ENCODE measurements at places on chromosomes 2 and 18.

DNA sequence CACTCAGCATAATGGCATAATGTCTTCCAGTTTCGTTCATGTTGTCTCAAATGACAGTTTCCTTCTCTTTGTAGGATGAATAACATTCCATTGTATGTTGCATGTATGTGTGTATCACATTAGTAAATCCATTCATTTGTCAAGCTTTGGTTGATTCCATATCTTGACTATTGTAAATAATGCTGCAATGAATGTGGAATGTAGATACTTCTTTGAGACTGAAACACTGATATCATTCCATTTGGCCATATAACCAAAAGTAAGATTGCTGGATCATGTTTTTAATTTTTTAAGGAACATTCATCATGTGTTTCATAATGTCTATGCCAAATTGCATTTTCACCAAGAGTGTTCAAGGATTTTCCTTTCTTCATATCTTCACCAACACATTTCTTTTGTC, 1711.4 kb upstream of the PIK3C3 start:
- no peak for DNase-seq

DNA sequence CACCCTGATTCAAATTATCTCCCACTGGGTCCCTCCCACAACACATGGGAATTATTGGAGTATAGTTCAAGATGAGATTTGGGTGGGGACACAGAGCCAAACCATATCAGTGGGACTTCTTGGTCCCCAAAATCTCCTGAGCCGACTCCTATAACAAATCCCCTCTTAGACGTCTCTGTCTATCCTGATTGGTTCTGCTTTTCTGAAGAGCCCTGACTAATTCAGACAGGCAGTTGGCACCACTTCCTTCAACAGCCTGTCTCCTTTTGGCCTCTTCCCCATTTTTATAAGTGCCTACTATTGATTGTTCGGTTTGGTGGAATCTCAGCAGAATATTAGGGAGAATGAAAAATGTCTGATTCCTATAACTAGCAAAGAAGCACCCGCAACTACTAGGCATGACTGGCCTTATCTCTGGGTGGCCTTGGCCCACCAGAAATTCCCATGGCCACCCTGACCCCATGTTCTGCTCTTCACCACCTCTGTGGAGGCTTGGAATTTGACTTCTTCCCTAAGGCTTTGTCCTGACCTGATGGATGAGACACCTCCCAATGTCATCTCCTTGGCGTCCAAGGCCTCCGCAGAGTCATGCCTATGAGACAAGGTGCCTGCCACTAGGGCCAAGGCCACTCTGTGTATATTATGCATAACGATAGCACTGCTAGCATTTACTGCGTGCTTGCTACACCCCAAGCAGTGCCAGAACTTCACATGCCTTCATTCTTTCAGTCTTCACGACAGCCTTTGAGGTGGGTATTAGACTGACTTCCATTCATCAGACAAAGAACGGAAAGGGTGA, 218.9 kb upstream of the COPS8 start:
- no peak for DNase-seq

GRCh38 chr2:68746408-68746807, 11.8 kb downstream of the ARHGAP25 start:
- peak; percentile 1 for DNase-seq

DNA sequence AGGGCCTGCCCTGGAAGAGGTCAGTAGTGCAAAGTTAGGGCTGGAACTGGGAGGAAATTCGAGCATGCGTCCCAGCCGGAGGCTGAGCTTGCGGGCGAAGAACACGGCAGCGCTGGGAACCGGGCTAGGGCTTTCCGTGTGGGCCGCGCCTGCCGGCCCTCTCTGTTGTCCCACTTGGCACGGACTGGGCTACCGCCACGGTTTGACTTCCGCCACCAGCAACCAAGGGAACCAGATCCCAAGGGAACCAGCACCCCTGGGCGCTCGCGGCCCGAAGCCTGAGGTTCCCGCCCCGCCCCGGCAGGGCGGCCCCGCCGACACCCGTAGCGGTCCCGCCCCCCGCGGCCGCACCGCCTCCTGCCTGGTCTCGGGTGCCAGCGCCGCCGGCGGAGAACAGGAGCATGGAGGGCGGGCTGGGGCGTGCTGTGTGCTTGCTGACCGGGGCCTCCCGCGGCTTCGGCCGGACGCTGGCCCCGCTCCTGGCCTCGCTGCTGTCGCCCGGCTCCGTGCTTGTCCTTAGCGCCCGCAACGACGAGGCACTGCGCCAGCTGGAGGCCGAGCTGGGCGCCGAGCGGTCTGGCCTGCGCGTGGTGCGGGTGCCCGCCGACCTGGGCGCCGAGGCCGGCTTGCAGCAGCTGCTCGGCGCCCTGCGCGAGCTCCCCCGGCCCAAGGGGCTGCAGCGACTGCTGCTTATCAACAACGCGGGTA, at the start of gene SPR:
Gene SPR (plus strand): TSS at position 377 of the 708 bp plus-strand sequence. CDS start 25 bp downstream, at position 402.
- peak; percentile 79 for DNase-seq

DNA sequence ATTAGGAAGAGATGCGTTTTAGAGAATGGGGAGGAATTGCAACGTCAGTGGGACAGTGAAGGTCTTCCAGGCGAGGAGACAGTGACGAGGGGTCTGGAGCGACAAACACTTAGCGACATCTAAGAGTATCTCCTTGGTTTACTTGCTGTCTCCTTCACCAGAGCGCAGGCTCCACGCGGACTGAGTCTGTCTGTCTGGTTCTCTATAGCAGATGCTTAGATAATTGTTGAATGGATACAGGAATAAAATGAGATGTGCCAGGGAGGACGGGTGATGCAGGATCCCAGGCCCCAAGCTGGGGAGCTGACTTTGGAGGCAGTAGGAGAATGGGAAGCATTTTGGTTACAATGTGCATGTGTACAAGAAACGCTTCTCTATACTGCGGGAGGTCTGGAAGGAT, 56.9 kb upstream of the SMAD7 start:
- no peak for DNase-seq

DNA sequence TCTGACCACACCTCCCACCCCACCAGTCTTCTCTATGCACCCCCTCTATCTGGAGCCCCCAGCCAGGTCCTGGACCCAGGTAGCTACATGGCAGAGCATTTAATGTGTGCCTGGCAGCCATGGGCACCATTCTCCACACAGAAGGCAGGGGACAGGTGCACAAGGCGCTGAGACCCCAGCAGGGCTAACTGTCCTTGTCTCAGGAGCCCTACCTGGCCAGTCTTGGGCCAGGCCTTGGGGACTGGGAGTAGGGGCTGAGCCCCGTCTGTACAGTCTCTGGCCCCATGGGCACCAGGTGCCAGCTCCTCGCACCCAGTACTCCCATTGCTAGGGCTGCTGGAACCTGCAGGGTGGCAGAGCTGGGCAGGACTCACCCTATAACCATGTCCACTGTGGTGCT, 2.9 kb downstream of the GNLY start:
- no peak for DNase-seq

- DNase-seq = no peak
Observed at GRCh38 chr2:67462738-67463496, 65.8 kb downstream of the ETAA1 start.

DNA sequence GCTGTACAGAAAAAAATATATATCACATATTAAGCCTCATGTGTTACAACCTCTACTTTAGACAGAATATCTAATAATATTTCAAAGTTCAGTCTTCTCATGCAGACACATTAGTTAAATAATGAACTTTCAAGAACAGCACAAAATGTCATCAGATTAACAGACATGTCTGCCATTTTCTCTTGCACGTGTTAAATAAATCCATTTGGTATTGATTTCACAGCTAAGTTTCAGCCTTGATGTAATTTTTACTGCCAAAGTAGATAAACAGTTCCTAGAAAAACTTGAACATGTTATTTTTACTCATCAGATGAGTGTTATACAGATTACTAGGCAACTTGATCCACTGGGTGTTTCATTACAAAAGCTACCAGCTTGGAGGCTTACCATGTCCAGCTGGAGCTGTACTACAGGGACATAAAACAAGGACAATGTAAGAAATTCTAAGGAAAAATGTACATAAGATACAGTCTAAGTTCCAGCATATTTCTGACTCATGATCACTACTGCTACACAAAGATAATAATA, 290.7 kb upstream of the DDX18 start:
- DNase-seq = no peak

GRCh38 chr2:119086327-119086726, 72.2 kb downstream of the C1QL2 start:
- DNase-seq = no peak
